Panc1 (cell line): ENCODE measurements at places on chromosomes 11 and 22.

- no peak for DNase-seq
Observed at GRCh38 chr22:32623943-32624342, 149.3 kb downstream of the FBXO7 start.

DNA sequence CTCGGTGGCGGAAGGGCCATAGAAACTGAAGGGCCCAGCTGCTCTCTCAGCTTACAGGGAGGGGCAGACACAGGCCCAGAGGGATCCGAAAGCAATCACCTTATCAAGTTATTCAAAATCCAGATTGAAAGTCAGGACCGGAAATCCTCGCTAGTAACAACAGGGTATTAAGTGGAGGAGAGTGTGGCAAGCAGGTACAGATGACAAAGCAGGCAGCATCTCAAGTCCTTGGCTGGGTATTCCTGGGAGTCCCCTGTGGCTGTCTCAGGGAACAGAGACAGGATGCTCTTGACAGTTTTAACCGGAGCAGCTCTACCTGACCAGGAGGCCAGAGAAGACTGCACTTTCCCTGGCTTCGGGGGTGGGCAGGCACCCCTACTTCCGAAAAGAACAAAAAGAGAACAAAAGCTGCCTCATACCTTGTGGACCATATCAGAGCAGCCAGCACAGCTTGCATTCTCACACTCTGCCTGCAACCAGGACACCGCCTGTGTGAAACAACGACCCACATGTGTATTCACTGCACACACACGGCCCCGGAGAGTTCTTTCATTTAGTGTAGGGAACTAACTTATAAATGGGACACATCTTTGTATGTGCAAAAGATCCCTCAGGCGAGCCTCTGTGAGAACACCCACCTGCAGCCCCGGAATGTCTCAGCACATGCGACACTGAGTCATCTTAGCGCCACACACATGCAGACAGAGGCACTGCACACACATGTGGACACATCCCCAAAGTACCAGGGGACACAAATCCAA is 78.3 kb downstream of the MICAL3 start:
- DNase-seq: no peak

DNA sequence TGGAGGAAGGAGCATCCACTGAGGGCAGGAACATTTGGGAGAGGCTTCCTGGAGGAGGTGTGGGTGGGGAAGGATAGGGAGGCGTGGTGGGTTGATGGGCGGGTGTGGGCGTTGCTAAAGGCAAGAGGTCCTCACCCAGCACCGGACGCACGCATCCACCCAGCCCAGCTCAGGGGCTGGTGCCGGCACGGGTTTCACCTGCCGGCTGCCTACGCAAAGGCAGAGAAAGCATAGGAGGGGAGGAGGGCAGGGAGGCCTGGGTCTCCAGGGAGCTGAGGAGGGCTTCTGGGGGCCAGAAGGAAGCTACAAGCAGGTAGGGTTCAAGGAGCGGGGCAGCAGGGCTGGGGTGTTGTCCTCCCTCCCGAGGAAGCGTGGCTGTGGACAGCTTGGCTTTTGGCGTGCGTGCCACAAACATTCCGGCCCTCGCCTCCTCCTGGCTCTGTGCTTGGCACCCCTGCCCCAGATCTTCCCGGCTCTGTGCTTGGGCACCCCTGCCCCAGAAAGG is 7.8 kb downstream of the SSH3 start:
- no peak for DNase-seq

DNA sequence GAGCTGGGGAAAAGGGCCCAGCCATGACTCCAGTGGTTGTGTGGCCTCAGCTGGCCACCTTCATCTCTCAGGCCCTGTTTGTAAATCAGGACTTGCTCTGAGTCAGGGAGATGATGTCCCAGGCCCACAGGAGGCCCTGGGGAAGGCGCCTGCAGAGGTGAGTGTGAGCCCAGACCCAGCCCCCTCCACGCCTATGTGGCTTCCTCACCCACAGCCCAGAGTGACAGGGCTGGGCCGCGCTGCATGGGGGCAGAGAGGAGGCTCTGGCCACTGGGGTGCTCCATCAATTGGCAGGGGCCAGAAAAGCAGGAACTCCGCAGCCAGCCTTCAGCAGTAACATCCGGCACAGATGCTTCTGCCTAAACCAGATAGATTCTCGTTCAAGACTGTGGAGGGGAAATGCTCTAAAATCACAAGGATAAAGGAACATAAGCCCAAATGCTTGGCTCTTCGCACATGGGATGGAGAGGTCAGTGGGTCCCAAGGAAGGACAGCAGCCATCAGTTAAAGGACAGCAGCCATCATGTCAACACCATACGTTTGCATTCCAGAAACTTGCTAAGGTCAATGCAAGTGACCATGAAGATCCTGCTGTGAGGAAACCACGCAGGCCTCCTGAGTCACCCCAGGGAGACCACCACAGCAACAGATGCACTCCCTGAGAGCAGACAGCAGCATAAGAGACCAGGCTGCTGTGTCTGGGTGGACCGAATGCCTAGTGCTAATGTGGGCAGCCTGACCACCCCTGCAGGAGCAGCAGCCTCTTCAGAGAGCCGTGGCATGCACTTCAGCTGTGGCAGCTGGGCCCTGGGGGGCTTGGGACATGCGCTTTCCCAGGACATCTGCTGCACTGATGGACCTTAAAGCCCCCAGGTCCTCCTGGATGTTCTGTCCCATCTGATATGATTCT is 28.3 kb downstream of the OSBPL5 start:
- DNase-seq: no peak

DNA sequence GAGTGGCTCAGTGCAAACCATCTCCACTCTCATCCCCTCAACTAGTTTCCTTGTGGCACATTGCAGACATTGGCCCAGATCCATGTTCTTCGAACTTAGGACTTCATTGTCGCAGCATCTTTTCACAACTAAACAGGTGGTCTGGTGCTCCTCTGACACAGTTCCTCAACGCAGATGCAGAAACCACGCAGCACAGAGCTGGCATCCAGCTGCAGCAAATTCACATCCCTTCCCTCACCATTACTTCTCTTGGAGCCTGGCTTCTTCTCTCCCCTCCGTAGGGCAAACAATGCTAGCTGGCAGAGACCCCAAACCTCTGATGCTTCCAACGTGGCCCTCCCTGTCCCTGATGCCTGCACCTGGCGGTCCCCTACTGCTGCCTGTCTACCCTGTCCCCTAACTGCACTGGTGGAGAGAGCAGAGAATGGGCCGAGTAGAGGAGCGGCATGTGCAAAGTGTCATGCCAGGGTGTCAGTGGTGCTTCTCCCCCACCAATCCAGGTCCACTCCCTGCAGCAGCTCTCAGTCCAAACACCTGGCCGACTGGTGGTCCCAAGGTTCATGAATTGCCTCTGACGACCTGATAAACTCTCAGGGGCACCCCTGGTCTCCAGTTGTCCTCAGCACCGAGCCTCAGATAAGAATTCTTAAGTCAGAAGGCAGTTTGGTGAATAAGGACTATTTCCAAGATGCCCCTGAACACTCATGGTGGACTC is 18.1 kb downstream of the TMPRSS13 start:
- DNase-seq: no peak

DNA sequence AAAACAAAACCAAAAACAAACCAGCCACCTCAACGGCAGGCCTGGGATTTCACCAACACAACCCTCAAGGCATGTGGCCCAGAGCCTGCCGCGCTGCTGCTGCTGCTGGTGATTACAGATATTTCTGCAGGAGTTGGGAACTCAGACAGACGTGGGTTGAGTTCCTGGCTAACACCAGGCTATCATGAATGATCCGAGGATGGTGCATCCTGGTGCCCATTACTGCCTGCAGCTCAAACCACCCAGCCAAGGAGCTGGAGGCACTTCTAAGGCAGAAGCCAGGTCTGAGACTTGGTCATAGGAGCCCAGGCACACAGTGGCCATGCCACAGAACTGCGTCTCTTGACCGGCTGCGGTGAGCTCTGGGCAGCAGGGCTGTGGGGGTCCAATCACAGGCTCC is 151.8 kb downstream of the MPPED1 start:
- DNase-seq: no peak

DNA sequence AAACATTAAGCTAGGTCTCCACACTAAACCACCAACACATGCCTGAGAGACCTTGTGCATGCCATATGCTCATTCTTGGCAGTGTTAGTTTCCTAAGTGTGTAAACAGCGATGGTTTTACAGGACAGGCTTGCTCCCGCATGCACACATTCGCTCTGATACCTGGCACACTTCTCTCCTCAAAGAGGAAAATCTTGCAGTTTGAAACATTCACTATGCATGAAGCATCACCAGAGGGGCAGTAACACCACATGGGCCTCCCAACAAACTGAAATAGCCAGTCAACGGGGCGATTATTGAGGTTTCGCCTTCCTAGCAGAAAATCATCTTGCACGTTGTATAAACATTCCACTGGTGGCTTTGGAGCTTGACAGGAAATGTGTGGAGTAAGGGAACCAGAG is 52.6 kb downstream of the ABTB2 start:
- DNase-seq: no peak

GRCh38 chr22:27993201-27993635 is 74.2 kb upstream of the PITPNB start:
- no peak for DNase-seq

- DNase-seq: no peak
Observed at GRCh38 chr22:39332441-39333064, 13.1 kb upstream of the RPL3 start.

GRCh38 chr22:36743591-36744412 is 32.1 kb downstream of the IFT27 start:
- DNase-seq: no peak

GRCh38 chr11:62544581-62545436 is 1.8 kb downstream of the AHNAK start:
- DNase-seq: no peak

DNA sequence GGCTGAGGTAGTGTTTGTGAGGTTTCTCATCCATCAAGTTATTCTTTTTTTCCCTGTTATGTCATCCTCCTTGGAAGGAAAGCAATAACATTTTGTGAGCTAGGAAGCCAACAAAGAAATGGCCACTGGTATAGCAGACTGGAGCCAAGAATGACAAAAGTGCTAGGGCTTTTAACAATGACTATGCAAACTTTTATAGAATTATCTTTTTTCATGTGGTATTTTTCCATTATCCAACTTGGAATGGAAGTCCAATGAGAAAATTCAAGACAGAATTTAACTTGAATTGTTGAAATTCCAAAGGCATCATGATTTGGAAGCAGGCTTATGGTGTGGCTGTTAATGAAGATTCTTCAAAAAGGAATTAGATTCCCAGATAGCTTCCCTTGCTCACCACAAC is 216.4 kb upstream of the PDGFD start:
- DNase-seq: no peak

- DNase-seq: no peak
Observed at GRCh38 chr22:19877626-19878339, 23.1 kb upstream of the GNB1L start.

DNA sequence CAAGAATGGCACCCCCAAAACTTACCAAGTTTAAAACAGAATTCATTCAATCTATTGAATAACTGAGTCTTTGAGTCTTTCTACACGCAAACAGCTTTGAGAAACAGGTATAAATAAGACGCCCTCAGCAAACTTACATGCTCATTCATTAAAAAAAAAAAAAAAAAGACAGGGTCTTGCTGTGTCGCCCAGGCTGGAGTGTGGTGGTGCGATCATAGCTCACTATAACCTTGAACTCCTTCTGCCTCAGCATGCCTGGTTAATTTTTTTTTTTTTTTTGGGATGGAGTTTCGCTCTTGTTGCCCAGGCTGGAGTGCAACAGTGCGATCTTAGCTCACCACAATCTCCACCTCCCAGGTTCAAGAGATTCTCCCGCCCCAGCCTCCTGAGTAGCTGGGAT is 6.1 kb downstream of the PRR14L start:
- DNase-seq: no peak

DNA sequence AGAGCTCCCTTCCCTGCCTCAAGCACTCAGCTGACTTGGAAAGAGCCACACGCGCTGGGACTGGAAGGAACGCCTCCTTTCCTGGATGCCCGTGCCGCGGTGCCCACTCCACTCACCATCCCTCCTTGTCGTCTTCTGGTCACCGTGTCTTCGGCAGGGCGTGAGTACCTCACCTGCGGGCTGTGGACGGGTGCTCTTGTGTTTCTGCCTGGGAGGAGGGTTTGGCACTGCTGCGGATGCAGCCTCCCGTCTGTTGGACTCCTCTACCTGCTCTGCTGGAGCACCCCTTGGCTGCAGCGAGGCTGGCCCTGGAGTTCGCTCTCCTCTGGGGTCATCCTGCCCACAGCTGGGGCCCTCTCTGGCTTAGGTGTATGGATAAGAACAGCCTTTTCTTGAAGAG is 612.7 kb downstream of the BRD1 start:
- DNase-seq: no peak

DNA sequence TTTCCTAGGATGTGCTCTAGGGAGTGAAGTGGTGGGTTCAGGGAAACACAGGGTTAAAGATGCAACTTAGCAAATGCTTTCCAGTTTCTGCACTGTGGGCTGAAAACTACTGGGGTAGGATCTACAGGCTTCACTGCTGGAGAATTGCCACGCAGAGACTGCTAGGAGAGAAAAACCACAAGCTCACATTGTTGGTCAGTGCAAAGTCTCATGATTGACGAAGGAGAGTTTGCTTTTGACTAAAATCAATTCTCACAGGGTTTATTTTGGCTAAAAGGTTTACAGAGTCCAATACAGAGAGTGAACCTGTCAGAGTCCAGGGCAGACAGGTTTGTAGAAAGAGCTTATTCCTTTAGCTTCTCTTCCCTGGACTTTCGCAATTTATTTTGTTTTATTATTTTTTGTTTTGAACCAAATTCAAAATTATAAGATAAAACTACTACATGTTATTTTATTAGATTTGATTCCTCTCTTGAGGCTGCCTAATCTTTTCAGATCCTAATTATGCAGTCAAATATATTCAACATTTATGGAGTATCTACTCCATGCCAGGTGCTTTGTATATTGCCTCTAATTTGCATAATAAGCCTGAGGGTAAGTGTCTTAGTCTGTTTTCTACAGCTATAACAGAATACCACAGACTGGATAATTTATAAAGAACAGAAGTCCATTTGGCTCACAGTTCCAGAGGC is 64.7 kb downstream of the MTNR1B start:
- DNase-seq: no peak

- no peak for DNase-seq
Observed at GRCh38 chr22:47060718-47061117, 298.3 kb downstream of the TBC1D22A start.

- DNase-seq: no peak
Observed at GRCh38 chr22:49150801-49151221, 676.9 kb downstream of the BRD1 start.

GRCh38 chr11:96948066-96948465 is 558.3 kb downstream of the JRKL start:
- DNase-seq: no peak
